Left ventricle myocardium inferior (tissue), 1 donor: ENCODE measurements at places on chromosomes 5 and 9.

GRCh38 chr9:120259100-120259499, 320.9 kb downstream of the CDK5RAP2 start:
- DNase-seq: no peak

GRCh38 chr5:41519801-41520200, 9.4 kb upstream of the PLCXD3 start:
- no peak for DNase-seq

DNA sequence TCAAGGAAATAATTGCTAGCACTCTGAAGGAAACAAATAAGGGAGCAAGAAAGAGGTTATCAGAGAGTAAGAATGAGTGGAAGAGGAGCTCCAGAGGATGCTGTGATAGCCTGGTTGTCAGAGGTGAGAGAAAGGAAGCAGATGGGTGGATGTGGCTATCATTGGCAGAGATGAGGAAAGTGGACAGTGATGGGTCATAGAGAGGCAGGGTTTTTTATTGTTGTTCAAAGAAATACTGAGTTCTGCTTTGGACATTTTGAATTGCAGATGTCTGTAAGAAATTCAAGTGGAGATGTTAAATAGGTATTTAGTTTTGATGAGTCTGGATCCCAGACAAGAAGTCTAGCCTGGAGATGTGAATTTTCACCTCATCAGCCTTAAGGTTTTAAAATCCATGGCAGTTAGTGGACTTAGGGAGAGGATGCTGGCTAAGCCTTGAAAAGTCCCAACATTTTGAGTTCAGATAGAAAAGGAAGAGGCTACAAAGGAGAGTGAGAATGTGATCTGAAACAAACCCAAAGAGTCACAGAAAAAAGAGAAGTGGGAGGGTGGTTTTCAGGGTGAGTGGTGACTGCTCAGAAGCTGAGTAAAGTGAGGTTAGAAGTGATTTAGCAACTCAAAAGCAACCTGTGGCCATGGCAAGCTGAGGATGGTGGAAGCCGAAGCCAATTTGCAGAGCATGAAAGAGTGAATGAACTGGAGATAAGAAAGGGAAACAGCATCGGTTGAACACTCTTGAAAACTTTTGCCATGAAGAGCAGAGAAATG, 50.4 kb downstream of the PPIC start:
- no peak for DNase-seq

- DNase-seq: no peak
These were observed 128.5 kb downstream of the NUDT12 start for GRCh38 chr5:103434057-103434456.

GRCh38 chr9:120363697-120364096, 216.3 kb downstream of the CDK5RAP2 start:
- no peak for DNase-seq

GRCh38 chr9:16867576-16868311, 2.7 kb downstream of the BNC2 start:
- no peak for DNase-seq

GRCh38 chr9:17987189-17987588, 408.3 kb downstream of the SH3GL2 start:
- no peak for DNase-seq

- DNase-seq: no peak
These were observed 1206.7 kb downstream of the CDH12 start for GRCh38 chr5:21646469-21646868.

- no peak for DNase-seq
These were observed 530.5 kb upstream of the TLE4 start for GRCh38 chr9:79041266-79041665.

DNA sequence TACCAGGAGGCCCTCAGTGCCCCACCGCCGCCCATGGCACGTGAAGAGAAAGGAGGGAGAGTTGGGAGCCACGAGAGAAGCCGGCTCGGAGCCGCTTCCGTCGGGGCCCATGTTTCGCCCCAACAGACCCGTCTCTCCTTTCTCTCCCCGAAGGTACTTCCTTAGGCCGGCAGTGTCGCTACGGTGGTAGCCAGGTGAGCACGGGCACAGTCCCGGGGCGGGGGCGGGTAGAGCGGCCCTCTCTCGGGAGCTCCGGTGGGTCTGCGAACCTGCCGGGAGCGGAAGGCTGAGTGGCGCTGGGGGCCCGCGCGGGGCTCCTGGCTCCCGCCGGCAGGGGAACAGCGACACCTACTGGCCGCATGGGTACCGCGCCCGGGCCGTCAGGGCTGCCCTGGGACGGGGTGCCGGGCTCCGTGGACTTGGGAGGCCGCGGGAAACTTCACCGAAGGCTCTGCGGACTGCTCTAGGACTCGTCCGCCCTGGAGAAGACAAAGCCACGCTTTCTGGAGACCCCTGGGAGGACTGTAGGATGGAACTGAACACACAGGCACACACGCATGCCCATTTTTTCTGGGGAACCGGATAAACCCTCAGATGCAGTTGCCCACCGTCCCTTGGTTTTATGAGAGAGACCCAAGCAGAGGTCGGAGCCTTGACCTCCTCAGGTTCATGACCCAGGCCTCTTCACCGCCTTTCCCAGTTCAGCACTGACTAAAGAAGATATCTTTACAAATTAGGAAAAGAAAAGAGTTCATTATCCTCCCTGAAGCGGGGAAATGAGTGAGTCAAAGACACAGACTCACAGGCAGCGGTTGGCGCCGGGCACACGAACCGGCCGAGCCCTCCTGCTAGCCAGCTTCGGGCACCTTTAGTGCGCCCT, 202.5 kb downstream of the MEF2C start:
- DNase-seq: peak; percentile 66

GRCh38 chr5:180367991-180368390, 14.9 kb upstream of the GFPT2 start:
- DNase-seq: no peak

- no peak for DNase-seq
These were observed 5.1 kb downstream of the GLRX start for GRCh38 chr5:95817430-95817829.

DNA sequence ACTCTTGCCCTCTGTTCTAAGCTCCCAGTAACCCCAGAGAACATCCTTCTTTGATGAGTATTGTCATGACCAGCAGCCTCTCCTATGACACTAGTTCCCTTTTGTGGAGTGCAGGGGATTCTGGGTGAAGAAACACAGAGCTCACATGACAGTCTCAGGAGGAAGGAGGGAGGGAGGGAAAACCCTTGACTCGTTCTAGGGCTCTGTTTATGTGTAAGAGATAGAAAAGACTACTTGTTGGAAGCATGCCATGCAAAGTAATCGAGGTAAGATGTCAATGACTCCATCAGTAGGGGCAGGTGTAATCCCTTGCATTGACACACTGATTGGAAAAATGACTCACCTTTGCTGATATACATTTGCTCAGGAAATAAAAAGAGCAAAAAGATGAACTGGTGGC, 190.2 kb upstream of the ELL2 start:
- DNase-seq: no peak

- no peak for DNase-seq
These were observed 318.7 kb upstream of the ITGA1 start for GRCh38 chr5:52468976-52469375.

GRCh38 chr9:111898331-111899096, 1.9 kb downstream of the UGCG start:
- DNase-seq: no peak

DNA sequence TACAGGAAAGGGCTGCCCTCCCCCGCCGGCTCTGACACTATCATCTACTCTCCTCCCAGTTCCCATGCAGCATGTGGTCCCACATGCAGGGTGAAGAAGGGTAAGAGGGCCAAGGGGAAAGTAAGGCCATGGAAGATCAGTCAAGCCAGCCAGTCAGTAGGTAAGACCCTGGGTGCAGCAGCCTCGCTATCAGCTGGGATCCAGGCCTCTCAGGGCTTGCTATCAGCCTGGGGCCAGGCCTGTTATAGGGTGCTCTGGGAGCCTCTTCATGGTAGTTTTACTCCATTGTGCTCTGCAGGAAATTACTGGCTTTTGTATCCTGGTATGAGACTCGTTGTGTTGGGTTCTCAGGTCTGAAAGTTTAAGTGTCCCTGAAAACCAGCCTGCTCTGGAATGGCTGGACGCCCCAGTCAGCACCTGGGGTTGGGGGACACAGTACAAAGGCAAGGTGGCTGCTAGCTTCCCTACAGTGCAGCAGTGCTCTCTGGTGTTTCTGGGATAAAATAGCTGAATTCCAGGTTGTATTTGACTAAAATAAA, 21.4 kb downstream of the SLC22A4 start:
- DNase-seq: no peak

GRCh38 chr5:140176031-140176387, 1.0 kb downstream of the CYSTM1 start:
- no peak for DNase-seq

GRCh38 chr5:98898743-98899142, 30.1 kb downstream of the CHD1 start:
- DNase-seq: no peak

GRCh38 chr5:68260467-68260866, 44.9 kb downstream of the PIK3R1 start:
- DNase-seq: no peak

GRCh38 chr5:10133830-10134229, 115.9 kb downstream of the ATPSCKMT start:
- DNase-seq: no peak

GRCh38 chr9:132600326-132600984, 18.0 kb downstream of the BARHL1 start:
- DNase-seq: no peak

DNA sequence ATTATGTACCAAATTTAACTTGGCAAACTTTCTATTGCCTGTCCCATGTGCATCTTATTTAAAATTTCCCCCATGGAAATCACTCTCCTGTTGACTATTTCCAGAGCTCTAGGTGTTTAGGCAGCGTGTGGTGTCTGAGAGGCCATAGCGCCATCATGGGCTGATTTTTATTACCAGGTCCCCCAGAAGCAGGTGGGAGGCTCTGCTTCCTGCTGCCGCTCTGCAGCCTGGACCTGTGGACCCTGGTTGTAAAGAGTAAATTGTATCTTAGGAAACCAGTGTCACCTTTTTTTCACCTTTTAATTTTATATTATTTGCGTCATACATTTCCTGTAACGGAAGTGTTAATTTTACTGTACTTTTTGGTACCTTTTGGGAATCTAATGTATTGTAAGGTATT, 6.4 kb downstream of the HNRNPAB start:
- DNase-seq: no peak

- no peak for DNase-seq
These were observed 1949.0 kb upstream of the WWC1 start for GRCh38 chr5:166342402-166342801.

DNA sequence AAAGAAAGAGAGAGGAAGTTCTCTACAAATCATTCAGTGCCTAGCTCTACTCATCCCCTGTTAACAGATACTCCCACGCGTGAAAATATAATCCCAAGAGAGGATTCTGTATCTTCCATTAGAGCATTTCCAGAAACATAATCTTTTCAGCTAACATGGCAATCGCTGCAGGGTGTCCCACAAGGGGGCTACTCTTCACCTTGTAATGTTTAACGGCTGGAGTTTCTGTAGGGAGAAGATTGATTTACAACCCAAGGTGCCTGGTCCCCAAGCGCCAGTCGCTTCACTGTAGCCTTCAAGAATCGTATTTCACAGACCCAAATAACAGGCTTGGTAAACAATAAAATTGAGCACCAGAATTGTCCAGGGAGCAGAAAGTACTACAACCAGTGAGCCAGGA, 318.7 kb downstream of the TLE1 start:
- DNase-seq: no peak

- DNase-seq: no peak
These were observed 33.0 kb upstream of the CCDC112 start for GRCh38 chr5:115329475-115329874.

DNA sequence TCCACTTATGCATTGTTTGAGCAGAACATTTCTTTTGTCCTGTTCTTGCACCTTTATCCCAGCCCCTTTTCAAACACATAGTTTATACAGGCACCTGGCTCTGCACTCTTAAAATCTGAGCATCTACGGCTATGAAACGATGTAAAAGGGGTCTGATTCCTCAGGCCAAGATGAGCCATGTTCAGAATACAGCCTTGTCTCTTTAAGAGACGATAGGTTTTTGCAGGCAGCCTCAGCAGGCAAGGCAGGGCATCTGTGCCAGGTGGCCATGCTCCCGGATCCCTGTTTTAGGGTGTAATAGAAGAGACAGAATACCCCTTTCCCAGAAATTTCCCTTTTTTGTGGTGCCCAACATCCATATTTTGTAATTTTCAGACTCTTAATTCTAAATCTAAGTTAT, 89.1 kb upstream of the NFIB start:
- no peak for DNase-seq

GRCh38 chr9:70195456-70195855, 63.3 kb upstream of the SMC5 start:
- no peak for DNase-seq

- peak; percentile 9 for DNase-seq
These were observed 16.8 kb upstream of the SLC9A3 start for GRCh38 chr5:540906-541538.

DNA sequence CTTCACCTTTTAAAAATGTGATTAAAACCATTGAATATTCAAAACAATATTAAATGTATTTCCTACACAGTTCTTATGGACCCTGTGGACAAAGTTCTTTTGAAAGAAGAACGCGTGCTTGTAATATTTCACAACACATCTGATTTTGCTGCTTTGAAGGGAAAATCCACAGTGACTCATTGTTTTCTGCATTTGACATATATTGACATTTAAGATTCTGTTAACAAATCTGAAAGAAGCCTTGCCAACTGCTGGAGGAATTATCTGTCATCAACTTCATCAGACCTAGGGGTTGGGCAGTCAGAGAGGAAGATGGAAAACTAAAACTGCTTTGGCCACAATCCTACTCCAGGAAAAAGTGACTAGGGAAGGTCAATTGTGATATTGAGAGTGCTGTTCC, 56.9 kb upstream of the RASEF start:
- DNase-seq: no peak

- DNase-seq: no peak
These were observed 46.7 kb upstream of the MACIR start for GRCh38 chr5:103211576-103212561.

GRCh38 chr9:12784461-12785259, 9.8 kb downstream of the LURAP1L start:
- no peak for DNase-seq

GRCh38 chr5:7576023-7576715, 180.2 kb downstream of the ADCY2 start:
- no peak for DNase-seq

- no peak for DNase-seq
These were observed 2.0 kb upstream of the MEF2C start for GRCh38 chr5:88885002-88885401.

DNA sequence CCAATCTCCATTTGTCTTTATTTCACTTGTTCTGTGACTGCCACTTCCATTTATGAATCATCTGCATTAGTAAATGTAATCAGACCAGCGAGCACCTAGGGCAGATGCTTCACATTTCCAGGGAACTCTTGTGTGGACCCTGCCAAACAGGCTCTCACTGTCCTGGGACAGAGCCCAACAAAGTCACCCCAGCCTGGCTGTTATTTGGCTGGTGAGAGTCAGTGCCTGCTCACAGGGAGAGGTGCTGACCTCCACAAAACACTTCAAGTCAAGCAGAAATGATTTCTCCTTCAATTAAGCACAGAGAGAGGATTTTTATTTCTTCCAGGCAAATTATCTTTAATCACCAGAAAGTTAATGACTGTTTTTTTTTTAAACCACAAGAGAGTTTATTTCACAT, 568.0 kb downstream of the MTRR start:
- DNase-seq: no peak
